ENCODE measurements at places on chromosomes 16 and 17.

DNA sequence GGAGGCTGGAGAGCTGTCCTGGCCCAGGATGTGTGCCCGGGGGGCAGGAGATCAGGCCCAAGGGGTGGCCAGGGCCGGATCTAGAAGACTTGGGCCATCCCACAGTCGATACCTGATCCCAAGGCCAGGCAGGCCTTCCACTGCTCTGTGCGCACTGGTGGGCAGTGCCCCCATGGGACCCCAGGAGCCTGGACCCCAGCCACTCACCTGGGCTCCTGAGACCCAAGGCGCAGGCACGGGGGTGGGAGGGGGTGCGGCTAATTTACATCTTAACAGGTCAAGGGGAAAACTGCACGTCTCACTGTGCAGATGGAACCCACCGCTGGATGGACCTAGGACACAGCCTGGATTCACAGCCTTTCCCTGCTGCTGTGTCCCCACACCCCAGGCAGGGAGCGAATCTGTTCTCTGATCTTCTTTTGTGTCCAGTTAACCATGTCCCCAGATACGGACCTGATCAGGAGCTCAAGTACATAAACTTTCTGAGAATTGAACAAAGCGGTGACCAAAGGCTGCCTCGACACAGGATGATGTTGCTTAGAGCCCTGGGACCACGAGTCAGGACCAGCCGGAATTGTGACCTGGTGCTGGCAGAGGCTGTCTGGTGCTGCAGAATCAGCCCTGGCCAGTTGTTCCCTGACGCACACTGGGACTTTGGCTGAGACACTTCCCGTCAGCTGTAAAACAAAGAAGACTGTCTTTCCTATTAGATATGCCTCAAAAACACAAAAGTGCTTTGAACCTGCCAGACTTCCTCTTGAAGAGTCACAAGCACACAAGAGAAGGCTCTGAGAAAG, 60.6 kb downstream of the TNFRSF13B start:
- DNase-seq: no peak

DNA sequence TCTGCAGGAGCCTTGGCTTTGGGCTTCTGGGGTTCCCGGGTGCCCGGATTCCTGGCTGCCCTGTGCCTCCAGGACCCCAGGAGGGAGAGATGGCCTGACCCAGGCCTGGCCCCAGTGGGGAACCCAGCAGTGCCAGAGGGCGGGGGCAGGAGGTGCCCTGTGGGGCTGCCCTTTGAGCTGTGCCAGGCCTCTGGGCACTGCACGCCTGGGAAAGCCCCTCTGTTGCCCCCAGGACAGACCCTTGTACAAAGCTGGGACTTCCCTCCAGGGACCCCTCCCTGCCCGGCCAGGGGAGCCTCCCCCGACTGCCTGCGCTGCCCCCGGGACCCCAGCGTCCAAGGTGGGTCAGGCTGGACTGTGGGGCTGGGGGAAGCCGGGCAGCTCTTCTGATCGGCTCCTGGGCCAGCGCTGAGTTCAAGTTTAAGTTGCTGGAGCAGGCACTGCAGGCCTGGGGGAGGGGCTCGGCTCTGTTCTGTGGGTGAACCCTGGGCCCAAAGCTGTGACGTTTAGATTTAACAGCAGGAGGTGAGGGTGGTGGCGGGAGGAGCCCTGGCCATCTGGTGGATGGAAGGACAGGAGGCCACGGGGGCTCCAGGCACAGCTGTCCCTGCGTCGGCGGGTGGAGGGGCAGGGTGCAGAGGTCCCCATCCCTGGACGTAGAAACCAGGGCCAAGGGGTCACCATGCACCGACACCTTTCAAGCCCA, 27.6 kb upstream of the C1QTNF8 start:
- no peak for DNase-seq

DNA sequence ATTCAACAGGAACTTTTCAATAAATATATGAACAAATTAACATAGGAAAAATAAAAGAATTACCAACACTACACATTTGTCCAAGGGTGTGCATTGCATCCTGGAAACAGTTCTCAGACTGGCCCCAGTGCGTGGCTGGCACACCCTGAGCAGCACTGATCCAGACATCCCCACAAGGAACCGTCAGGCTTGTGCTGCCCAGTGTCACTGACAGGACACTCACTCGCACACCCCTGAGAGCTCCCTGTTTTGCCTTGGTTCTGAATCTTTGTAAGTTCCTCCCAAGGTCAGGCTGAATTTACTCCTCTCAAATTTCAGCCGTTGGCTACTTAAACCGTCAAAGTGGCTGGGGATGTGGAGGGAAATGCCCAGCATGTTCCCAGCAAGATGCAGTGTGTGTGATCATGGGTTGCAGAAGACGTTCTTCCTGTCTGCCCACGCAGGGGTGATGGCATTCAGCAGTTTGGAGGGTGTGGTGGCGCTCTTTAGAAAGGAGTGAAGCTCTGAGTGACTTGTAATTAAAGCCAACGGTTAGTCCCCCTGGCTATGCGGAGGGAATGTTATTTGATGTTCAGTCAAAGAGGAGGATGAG, 1.7 kb downstream of the MT2A start:
- peak; percentile 46 for DNase-seq

DNA sequence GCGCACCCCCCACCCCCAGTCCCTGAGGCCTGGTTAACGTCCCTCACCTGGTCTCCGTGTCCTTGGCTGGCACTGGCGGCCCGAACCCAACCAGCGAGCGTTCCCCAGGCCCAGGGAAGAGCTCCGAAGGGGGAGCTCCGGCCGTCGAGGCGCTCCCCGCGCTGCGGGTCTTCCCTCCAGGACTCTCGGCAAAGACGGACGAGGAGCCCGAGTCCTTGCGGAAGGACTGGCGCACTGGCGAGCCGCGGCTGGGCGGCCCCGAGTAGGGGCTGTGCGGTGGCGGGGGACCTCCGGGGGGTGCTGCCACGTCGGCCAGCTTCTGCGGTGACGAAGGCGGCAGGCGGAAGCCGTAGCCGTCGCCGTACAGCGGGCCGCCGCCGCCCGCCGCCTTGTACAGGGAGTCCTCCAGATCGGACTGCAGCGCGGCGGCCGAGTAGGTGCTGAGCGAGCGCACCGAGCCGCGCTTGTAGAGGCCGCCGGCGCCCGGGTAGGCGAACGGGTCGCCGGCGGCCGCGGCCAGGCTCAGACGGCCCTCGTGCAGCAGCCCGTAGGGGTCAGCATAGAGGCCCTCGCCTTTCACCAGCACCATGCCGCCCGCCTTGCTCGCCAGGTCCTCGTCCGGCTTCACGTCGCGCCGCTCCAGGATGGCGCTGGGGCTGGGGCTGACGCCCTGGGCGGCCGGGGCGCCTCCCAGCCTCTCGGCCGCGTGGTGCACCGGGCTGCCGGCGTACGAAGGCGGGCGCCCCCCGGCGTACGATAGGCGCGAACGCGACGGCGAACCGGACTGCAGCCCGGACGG, 44.1 kb downstream of the SRCIN1 start:
- DNase-seq: no peak

- no peak for DNase-seq
These were observed 17.4 kb downstream of the MMP15 start for GRCh38 chr16:58042886-58043515.

DNA sequence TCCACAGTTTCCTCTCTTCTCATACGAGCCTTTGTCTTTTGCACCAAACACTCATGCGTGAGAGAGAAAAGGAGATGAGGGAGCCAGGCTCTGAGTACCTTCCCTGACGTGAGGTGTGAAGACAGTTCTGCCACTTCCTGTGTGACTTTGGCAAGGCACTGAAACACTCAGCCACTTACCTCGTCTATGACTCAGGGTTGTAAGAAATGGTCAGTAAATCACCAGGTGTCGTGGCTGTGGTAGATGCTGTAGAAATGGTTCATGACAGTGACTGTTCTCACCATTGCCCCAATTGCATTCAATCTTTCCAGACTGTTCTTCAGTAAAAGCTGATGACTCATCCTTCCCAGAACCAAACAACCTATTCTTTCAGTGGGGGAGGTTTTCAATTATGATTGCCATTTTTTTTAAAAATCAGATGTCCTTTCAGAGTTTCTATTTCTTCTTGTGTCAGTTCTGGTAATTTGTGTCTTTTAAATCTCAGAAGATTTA, 49.2 kb upstream of the CBFA2T3 start:
- peak; percentile 38 for DNase-seq

DNA sequence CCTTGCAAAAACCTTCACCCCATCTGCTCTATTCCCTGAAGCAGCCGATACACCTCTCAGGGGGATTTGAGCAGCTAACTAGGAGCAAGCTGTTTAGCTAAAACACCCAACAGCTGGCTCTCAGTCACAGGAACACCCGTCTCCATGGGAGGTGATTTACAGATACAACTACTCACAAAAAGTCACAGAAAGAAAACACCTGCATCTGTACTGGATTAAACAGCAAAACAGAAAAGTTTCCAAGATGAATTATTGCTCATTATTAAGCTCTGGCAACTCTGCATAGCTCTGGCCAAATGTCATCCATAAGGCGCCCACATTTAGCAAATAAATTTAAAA, 22.3 kb downstream of the GJC1 start:
- DNase-seq: no peak
